HTR-8/SVneo (cell line): ENCODE measurements at places on chromosomes 5 and 9.

- no peak for DNase-seq
Observed at GRCh38 chr9:136117291-136117915, 1.3 kb downstream of the TMEM250 start.

DNA sequence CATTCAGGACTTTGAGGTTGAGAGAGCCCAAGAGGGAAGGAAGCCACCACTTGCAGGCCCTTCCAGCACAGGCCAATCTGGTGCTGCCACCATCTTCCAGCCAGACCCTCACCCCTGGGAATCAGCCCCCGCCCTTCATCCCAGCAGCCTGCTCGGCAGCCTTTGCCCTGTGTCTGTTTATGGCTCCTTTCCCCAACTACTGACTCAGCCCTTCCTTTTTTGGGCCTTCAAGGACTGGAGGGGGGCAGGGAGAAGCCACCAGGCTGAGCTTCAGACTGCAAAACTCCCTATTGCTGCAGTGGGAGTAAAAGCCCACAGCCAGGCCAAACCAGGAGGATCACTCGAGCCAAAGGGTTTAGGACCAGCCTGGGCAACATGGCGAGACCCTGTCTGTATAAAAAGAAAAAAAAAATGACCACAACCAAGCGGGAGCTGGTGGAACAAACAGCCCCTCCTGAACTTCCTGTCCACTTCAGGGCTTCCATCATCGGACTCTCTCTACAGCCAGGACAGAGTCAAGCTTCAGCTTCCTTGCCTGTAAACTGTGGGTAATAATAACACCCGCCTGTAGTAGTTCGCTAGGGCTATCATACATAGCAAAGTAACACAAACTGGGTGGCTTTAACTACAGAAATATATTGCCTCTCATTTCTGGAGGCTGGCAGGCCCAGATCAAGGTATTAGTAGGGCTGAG, 85.9 kb upstream of the IL17B start:
- DNase-seq, result no peak

DNA sequence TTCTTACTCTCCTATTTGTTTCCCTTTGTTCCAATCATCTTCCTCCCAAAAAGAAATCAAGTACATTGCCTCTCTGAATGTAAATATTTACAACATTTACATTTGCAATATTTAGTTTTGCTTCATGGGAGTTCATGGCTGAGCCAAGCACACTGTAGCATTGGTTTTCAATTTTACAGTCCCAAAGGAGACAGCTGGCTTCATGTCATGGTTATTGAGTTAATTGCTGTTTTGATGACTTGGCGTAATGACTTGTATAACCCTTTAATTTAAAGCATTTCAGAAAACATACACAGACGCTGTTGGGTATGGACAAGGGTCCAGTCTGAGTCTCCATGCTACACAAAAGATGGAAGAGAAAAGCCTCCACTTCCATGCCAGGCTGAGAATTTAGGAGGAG, 25.6 kb upstream of the VLDLR start:
- no peak for DNase-seq

- no peak for DNase-seq
Observed at GRCh38 chr9:5274770-5275169, 29.7 kb downstream of the RLN2 start.

- DNase-seq, result peak; percentile 88
Observed at GRCh38 chr5:17365811-17366138, 132.3 kb upstream of the TAF11L2 start.

DNA sequence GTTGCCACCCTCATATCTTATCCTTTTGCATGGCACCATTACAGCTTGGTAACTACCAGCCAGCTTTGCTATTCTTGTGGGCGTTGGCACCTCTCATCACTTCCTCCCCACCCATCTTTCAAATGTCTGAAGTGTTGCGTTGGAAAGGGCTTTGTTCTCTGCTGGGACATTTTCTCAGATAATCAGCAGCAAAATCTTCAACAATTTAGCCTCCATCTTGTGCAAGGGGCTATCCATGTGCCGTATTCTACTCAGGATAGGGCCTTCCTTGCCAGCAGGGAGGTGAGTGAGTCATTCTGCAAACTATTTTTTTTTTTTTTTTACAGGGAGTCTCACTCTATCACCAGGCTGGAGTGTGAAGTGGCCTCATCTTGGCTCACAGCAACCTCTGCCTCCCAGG, 62.1 kb upstream of the NUDT12 start:
- DNase-seq, result no peak
